ENCODE measurements at places on chromosomes 12 and 14.

- DNase-seq, result no peak
These were observed 27.4 kb upstream of the PTHLH start for GRCh38 chr12:27999970-28000369.

GRCh38 chr14:75906680-75907280, 75.0 kb downstream of the TGFB3 start:
- no peak for DNase-seq

DNA sequence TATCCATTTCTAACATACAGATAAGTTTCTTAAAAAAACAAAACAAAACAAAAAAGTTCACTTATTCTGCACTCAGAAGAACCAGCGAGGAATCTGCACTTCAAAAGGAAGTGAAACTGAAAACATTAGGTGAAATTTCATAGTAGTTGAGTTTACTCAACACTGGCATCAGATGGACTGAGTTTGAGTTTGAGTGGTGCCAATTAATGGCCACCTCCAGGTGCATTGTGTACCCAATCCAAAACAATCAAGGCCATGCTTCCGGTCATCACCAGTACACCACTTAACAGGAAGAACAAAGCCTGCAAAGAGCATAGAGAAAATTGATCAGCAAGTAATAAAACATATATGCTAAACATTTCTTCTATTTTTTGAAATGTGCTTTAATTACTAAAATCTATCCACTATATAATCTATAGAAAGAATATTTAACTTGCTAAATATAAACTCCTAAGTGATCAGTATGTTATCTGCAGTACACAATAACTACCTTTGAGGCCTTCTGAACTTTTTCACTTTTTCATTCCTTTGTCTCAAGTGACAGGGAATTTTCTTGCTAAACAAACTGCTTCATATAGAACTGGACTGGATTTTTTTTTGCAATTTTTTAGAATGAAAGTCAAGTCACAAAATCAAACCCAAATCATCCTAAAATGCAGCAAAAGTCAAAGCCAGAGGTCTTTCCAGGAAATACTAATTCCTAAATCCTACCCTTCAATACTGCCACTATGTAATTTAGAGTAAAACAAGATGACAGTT, 11.5 kb downstream of the SLC38A2 start:
- no peak for DNase-seq

GRCh38 chr12:6662602-6662905, 365 bp downstream of the ING4 start:
- DNase-seq, result no peak

DNA sequence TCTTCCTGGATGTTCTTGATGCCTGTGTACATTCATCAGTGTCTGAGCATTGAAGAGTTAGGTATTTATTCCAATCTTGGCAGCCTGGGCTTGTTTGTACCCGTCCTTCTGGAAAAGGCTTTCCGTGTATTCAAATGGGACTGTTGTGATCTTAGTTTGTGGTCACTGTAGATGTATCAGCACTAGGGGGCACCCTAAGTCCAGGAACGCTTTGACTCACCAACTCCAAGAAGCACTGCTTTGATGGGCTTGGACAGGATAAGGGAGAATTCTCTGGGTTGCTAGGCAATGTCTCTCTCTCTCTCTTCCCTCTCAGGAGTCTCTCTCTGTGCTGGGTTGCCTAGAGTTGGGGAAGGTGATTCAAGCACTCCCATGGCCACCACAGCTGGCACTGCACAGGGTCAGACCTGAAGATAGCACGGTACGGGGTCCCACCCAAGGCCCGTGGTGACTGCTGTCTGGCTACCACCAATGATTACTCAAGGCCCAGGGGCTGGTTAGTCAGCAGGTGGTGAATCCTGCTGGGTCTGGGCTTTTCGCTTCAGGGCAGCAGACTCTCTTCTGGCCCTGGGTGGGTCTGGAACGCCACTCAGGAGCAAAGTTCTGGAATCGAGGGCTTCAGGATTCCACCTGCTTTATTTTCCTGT, 211.1 kb upstream of the RGS6 start:
- peak; percentile 3 for DNase-seq

DNA sequence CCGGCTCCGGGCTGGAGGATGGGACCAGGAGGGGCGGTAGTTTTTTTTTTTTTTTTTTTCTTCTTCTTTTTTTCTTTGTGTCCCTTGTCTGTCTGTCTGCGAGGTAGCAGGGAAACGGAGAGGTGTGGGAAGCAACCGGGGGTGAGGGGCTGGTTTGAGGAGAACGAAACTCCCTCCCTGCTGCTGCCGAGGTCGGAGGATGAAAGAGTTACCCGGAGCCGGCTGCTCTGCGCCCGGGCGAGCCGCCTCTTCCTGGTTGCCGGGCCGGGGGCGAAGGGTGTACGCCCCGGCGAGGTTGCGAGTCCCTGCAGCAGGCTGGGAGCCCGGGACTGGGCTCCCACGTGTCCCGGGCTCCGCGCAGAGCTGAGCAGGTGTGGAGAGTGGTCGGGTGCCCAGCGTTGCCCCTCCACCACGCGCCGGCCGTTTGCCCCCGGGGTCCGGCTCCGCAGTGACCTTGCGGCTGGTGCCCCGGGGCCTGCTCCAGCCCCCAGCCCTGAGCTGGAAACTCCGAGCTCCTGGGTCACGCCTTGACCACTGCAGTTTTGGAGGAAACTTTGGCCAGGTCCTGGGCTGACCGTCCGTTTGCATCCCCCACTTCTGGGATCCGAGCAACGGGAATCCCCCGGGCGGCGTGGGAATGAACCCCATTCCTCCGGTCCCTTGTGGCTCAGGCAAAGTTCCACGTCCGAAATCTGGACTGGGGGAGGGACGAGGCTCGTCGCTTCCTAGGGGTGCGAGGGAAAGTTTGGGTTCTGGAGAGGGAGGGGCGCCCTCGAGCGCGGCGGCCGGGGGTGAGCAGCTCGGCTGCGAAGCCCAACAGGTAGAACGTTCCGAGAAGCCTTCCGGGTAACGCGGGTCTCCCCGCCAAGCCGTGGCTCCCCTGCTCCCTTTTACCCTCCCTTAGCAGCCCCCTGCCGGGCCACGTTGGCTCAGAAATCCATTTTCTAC, 1.3 kb downstream of the CHST11 start:
- DNase-seq, result no peak

DNA sequence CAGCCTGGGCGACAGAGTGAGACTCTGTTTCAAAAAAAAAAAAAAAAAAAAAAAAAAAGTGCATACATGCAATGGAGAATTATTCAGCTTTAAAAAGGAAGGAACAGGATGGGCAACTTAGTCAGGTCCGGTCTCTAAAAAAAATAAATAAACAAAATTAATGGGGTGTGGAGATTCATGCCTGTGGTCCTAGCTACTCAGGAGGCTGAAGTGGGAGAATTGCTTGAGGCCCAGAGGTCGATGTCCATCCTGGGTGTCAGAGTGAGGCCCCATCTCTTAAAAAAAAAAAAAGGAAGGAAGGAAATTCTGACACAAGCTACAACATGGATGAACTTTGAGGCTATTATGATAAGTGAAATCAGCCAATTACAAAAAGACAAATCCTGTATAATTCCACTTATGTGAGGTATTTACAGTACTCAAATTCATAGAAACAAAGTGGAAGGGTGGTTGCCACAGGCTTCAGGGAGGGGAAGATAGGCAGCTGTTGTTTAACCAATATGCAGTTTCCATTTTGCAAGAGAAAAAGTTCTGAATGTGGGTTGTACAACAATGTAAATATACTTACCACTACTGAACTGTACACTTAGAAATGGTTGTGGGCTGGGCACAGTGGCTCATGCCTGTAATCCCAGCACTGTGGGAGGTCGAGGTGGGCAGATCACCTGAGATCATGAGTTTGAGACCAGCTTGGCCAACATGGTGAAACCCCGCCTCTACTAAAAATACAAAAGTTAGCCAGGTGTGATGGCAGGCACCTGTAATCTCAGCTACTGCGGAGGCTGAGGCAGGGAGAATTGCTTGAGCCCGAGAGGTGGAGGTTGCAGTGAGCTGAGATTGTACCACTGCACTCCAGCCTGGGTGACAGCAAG, 12.3 kb upstream of the APOF start:
- no peak for DNase-seq

DNA sequence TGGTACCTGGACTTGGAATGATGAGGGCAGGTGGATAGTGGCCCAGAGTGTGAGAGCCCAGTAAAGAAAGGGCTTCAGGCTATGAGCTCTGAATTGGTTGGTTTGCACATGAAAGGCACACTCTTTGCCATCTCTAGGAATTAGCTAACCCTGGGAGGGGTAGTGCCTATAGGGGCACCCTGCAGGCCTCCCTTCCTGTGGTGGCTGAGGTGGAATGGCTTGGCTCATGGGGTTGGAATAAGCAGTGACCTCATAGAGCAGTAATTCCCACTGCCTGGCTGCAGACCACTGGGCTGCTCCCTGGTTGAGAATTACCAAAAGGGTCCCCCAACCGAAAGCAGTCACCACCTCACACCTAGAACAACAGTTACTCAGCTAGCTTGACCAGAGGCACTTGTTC, 42.7 kb downstream of the ASCL4 start:
- DNase-seq, result no peak

DNA sequence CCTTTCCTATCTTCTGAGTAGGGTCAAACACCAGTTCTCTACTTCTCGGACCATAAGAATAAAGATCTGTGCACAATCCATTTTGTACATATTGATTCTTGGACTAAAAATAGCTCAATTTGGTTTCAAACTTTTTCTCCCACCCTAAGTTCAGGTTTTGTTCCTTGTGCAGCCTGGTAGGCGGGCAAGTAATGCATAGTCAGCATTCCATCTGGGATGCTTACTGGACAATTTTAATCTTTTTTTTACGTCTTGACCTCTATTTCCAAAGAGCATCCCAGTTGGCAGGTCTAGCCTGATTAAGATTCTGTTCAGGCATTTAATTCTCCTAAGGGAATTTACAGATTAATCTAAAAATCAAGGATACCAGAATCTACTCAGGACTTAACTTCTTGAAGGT, 126.9 kb downstream of the BICD1 start:
- DNase-seq, result no peak

GRCh38 chr14:22793976-22794375, 21.3 kb downstream of the SLC7A7 start:
- no peak for DNase-seq

DNA sequence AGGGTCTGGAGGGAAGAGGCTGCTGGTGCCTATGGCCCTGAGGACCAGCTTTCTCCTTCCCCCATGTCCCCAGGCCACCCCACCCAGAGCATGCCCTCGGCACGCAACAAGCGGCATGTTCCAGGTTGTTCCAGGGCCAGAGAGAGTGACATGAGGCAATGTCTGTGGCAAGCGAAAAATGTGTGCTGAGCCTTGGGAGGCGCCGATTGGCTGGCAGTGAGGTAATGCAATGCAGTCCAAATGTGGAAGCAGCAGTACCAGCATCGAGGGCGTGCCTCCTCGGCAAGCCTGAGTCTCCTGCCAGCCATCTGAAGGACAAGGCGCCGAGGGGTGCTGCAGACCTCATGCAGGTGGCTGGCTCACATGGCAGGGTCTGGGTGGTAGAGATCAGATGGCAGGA, 423.8 kb downstream of the NRXN3 start:
- no peak for DNase-seq

DNA sequence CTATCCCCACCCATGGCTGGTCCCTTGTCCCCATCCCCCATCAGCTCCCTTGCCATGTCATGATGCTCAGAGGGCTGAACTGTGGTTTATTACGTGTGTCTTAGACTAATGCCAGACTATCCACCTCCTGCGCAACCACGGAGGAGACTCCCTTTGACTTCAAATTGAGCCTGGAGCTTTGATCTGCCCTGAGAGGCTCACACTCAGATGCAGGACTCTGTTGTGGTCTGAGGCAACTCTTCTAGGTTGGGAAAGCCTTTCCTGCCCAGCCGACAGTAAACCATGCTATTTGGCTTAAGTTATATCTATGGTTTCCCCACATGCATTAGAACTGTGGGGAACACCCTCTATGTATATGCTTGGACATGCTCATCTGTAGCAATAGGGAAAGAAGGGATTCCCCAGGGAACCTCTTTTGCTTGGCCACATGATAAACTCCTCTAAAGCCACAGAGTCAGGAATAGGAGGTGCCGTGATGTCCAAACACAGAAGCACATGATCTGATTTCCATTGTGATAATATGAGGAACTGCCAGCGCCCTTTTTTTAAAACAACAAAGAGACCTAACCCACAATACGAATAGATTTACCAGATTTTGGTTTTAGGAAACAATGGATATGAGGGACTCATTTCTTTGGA, 11.1 kb upstream of the LGALS3 start:
- DNase-seq, result no peak

DNA sequence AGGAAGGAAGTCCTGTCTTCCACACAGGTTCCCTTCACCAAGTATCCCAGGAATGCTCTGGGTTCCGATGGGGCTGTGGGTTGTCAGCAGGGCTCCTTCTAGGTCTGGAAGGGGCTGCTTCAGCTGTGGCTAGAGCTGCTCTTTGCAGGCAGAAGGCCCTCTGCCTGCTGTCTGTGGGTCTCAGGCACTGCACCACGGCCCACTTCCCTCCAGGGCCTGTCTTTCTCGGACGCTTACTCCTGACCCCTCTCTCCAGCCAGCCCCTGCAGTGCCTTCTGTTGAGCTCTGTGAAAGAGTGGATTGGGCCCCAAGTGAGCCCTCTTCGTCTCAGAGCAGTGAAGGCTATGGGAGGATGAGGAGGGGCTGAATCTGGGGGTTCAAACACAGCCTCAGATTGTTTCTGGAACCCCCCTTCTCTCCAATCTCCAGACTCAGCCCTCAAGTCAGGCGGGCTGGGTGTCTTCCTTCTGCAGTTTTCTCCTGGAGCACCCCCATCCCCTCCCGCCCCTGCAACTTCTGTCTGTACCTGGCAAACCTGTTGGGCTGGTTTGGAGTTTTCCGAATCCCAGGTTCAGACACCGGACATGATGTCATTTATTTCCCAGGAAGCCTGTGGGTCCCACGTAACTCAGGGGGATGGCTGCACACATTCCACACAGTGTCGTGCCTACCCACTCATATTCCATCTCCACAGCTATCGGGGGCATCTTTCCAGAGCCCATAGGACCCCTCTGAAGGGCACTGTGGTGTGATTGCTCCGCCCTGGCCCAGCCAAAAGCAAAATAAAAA, 24.9 kb upstream of the SPPL3 start:
- no peak for DNase-seq

DNA sequence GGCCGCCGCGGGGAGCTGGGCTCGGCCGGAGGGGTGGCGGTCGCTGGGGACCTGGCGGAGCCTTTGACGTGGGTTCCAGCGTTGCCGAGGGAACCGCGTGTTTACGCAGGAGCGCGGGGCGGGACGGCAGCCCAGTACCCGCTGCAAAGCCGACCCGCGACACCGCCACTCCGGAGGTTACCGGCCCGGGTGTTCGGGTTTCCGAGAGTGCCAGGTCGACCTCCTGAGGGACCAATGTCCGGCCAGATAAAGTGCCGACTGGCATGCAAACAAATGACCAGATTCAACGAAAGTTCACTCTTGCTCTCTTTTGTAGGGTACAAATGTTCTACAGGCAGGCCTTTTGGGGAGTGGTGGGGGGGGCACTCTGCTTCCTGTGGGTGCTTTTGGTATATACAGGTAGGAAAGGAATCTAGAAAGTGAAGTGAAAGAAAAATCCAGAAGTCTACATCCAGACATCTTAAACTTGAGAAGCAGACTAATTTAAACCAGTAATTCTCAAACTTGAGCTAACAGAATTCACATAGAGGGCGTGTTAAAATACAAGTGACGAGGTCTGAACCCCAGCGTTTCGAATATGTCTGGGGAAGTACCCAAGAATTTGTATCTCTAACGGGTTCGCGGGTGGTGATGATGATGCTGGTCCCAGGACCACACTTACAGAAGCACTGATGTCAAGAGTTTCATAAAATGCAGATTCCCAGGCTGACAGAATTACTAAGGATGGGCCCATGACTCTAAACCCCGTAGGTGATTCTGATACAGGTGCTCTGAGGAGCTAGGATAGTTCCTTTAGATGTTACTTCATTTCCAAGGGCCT, at the start of gene GPR135:
Gene GPR135 (minus strand): TSS at position 65 of the 820 bp plus-strand sequence. CDS start 154 bp downstream, outside the sequence.
- DNase-seq, result no peak
